ENCODE measurements at places on chromosomes 6 and 20.

DNA sequence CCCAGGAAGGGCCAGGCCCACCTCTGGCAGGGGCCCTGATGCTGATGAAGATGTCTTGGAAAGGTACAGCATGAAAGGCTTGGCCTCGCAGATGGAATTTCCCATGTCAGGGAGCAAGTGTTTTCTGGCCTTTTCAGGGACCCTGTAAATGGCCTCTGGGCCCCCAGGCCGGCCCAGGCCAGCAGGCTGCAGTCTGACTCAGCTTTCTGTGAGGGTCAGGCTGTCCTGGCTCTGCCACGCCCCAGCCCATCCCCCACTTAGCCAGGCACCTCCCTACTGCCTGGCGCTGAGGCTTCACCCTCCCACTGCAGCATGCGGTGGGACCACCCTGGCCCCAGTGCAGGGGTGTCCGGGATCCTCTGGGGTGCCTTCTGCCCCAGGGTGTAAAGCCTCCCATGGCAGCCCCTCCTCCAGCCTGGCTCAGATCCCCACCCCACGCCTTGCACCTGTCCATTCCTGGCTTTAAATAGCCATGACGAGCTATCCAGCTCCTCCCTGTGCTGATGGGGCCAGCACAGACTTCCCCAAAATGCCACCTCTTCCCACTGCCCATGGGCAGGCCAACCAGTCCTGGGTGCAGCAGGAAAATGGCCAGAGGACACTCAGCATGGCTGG is 35.6 kb upstream of the GATA5 start:
- no peak for DNase-seq

DNA sequence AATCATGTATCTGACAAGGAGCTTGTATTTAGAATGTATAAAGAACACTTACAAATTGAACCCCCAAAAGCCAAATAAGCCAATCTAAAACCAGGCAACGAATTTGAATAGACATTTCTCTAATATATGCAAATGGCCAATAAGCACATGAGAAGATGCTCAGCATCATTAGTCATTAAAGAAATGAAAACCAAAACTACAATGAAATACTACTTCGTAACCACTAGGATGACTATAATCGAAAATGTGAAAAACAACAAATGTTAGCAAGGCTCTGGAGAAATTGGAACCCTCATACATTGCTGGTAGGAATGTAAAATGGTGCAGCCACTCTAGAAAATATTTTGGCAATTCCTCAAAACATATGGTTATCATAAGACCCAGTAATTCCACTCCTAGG is 105.8 kb upstream of the TOP1 start:
- DNase-seq: no peak

DNA sequence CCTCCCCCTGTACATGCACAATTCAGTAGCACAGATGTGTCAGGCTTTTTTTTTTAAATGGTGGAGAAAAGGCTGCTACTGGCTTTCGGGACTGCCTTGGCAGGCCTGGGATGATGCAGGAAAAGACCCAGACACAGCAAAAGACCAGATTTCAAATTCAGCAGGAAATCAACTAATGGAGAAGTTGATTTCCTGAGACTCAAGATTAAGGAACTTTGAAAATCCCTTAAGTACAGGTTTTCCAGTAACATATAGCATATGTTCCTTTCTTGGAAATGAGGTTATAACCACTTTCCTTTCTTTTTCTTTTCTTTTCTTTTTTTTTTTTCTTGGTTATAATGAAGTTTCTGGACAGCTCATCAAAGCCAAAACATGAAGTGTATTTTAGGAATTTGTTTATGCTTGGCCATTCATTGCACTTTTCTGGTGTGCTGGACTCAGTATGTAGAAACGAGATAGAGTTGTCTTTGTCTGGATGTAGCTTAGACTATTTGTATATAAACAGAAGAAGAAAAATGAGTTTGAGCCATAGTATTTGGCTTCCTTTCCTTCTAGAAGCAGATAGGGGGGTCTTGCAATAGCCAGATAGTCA is 119.4 kb downstream of the SASH1 start:
- no peak for DNase-seq

GRCh38 chr6:7958464-7958863 is 47.9 kb upstream of the TXNDC5 start:
- DNase-seq: no peak

GRCh38 chr6:101961357-101961756 is 567.8 kb downstream of the GRIK2 start:
- no peak for DNase-seq

DNA sequence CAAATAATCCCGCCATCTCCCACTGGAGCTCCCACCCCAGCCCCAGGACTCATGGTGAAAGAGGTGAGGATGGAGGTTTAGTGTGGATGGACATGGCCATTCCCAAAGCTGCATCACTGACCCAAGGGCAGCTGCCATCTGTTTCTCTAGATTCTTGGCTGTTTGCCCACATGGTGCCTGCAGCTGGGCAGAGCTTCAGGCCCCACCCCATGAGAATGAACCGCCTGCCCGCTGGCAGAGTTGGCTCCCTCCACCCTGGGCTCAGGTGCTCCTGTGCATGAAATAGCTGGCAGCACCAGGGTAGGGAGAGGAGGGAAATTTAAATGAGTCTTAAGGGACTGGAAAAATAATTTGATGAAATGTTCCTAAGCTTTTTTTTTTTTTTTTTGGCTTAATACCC is 17.4 kb downstream of the SCML4 start:
- DNase-seq: no peak

GRCh38 chr20:62136283-62137091 is 6.7 kb downstream of the PSMA7 start:
- peak; percentile 73 for DNase-seq

- peak; percentile 89 for DNase-seq
These were observed 92.5 kb upstream of the NXT1 start for GRCh38 chr20:23257848-23258746.

GRCh38 chr20:58986286-58986967 is 5.4 kb downstream of the NELFCD start:
- no peak for DNase-seq

DNA sequence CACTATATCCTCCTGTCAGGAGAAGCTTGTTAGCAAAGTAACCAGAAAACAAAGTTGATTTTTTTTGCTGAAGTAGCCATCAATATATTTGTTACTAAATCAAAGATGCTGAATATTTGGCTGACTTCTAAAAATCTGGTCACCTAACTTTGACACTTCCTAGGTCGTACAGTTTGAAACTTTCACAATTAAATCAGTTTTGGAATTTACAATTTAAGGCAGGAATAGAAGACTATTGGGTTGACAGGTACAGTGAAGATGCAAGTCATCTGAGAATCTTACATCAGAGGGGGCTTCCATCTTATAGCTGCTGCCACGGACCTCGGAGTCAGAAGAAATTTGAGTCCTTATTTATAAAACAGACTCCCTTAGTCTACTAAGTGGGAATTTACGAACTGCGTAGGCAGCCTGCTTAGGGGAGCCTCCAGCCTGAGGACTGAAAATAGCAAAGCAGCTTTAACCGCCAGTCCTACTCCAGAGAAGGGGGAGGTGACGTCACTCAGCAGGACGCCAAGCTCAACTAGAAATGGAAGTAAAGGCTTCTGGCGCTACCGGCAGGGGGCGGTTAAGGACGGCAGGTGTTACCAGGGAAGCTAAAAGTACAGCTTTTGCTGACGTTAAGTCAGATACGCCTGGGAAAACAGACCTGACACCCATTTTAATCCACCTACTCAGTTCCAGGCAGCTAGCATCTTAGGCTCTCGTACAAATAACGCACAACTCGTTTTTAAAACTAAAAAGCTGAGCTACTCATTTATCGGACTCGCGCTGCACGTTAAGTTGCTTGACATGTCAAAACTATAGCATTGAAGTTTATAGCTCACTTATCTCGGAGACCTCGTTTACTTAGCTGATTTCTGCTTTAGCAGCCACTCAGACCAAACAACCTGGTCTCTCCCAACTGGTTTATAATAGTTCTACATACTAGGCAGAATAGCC is 61.1 kb upstream of the HFE start:
- DNase-seq: peak; percentile 97

DNA sequence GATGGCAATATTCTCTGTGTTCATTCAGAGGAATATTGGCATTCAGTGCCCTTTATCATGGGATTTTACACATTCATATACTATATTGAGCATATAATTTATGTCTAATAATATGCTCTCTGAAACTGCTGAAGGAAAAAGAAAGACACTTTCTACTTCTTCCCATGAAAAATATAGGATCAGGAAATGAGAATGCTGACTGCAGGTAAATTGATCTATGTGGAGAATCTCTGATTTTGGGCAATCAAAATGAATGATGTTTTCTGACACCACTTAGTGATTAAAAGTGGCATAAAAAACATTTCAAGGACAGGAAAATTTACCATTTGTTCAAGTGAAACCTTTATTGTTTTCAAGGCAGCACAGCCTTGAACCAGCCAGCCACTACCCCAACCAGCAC is 260.1 kb upstream of the STXBP5 start:
- no peak for DNase-seq

- DNase-seq: no peak
These were observed 25.3 kb downstream of the CTCFL start for GRCh38 chr20:57499676-57500075.
